ENCODE measurements at places on chromosomes 6 and 20. TPM values are rescaled to one million over a fixed set of nuclear protein-coding genes. Genes with fewer than 3 reads are reported as not detected.

DNA sequence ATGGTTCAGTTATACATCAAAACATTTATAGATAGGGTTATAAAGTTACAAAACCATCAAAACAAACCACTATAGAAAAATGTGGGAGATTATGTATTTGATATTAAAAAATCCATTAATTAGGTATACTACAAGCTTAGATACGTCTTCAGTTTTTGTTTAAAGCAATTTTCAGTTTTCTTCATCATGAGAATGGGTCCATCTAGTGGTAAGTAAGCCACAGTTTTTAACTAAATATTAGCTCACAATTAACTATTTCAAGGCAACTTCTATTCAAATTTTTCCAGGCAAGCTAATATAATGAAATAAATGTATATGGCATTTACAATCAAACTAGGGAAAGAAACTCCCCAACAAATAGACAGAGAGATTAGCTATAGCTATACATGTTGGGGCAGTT lies 44.4 kb downstream of the RNGTT start:
- DNase-seq, result no peak

DNA sequence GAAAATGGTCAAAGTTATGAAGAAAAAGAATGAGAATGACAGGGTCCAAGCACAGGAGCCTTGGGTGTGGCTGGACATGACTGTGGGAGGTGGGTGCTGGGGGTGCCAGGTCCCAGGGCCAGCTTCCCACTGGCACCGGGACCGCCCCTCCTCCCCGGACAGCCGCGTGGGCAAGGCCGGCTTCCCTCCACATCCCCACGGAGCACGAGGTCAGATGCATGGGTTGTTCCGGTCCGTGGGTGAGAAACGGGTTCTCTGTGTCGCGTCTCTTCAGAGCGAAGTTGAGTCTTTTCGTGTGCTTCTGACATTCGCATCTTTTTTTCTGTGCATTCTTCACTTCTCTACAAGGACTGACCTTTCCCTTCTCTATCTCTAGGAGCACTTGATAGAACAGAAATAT lies 30.1 kb downstream of the KIF25 start:
- no peak for DNase-seq

DNA sequence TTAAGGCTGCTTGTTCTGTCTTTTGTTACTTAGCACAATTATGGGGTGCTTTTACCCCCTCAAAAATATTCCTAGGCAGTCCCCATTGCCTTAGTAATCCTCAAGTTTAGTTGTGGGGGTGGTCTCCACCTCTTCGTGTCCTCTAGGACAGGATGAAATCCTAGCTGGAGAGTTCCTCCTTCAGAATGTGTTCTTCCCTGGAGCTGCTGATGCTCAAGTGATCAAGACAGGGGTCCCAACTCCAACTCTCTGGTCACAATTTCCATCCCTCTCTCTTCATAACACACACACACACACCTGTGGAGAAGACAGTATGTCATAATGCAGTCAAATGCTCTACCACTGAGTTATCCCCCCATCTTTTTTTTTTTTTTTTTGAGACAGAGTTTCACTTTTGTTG lies 280.7 kb downstream of the UST start:
- no peak for DNase-seq

The SYCP2L gene
- 5.6 TPM for total RNA-seq

The SRMS gene
- not detected for total RNA-seq

The ZBTB46 gene
- 23.7 TPM for total RNA-seq

All from neural crest cell (in vitro differentiated cells).